ENCODE measurements at places on chromosomes 5 and 9.

GRCh38 chr5:144017119-144017518 lies 153.3 kb downstream of the YIPF5 start:
- DNase-seq = no peak

- no peak for DNase-seq
Observed at GRCh38 chr9:9521033-9521779, 1091.6 kb downstream of the PTPRD start.

GRCh38 chr5:14450018-14450524 lies 131.5 kb upstream of the OTULINL start:
- DNase-seq = peak; percentile 96

GRCh38 chr9:72363236-72363635 lies 1.8 kb downstream of the ZFAND5 start:
- no peak for DNase-seq

- no peak for DNase-seq
Observed at GRCh38 chr5:84382363-84383295, 2.1 kb downstream of the EDIL3 start.

DNA sequence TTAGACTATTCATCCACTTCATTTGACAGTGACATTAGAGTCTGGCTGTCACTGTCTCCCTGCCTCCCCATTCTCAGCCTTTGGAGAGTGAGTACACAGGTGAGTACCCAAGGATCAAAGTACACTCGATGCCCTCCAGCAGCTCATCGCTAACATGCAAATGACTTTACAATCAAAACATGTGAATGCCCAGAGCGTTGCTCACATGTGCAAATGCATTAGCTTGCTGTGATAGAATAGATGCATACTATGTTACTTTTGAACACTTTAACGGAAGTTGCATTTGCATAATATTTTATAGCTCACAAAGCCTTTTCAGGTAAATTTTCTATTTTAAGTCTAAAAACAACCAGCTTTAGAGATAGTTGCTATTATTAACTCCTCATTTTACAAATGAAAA lies 107.6 kb downstream of the SYK start:
- no peak for DNase-seq

- peak; percentile 88 for DNase-seq
Observed at GRCh38 chr9:127698985-127699670, 7.7 kb upstream of the CFAP157 start.

- peak; percentile 65 for DNase-seq
Observed at GRCh38 chr5:167720676-167721260, 570.7 kb upstream of the WWC1 start.

DNA sequence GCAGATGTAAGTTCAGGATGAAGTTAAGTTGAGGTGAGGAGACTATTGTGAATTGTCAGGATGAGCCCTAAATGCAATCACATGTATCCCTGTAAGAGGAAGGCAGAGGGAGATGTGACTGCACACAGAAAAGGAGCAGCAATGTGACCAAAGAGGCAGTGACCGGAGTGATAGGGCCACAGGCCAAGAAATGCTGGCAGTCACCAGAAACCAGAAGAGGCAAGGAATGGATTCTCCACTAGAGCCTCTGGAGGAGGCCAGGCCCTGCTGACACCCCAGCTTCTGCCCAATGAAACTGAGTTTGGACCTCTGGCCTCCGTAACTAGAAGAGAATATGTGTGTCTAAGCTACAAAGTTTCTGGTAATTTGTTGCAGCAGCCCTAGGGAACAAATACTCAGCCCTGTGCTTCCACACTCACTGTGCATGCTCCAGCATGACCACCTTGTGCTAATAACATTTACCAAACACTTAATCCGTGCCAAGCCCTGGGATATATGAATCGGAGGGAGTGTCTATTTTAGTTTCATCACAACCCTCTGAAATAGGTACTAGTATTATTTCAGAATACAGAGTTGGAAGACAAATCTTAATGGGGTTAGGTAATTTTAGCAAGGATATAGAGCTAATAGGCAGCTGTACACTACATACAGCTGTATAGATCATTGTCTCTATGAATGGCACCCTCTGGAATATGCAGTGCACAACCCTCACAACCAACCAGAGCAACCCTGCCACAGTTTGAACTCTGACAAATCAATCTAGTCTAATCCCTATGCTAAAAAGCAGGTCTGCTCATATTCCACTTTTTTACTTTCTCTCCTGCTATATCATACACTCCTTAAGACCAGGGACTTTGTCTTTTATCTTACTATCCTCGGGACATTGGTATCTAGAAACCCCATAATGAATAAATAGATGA lies 7.8 kb upstream of the GPX8 start:
- DNase-seq = no peak

DNA sequence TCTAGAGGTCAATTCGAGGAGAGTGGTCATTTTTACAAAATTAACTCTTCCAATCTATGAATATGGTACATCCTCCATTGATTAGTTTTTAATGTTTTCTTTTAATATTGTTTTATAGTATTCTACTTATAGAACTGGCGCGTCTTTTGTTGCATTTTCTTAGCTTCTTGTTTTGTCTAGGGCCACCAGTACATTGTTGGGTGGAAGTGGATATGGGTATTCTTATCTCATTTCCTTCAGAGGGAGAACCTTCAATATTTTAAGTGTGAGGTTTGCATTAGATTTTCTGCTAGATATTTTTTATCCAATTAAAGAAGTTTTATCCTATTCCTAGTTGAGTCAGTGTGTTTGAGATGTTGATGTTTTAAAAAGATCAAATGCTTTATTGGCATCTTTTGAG lies 69.8 kb downstream of the RPS23 start:
- DNase-seq = no peak

GRCh38 chr9:130663258-130663976 lies 977 bp upstream of the PRDM12 start:
- no peak for DNase-seq

- DNase-seq = no peak
Observed at GRCh38 chr9:22031655-22032411, 22.7 kb upstream of the CDKN2B start.

DNA sequence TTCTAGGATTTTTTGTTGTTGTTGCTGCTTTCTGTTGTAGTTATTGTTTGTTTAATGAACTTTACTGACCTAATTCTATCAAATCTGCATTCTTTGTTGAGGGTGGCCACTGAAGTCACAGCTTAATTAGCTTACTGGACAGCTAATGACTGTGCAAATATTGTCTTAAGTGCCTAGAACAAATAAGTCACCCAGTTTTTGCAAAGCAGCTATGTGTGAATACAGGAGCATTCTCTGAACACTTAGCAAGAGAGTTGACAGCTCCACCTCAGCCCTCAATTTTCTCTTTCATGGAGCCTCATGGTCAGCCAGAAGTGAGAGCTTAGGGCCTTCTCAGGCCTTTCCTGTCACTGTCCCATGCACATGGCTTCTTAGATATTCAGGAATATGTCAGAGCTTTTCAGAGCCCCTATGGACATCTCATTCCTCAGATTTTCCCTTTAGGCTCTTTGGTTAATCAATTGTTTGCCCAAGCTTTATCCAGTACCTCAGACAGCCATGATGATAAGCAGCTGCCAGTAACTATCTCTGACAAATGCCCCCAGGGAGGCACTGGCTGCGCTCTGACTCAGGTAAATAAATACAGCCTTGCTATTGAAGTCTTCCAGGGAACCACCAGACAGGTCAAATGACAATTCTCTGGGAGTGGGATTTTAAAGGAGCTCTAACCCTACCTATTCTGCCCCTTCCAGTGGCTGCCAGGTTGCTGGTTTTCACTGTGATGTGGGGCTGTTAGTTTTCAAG lies 241.4 kb upstream of the IL12B start:
- DNase-seq = no peak

GRCh38 chr9:101094686-101095085 lies 66.2 kb downstream of the PLPPR1 start:
- no peak for DNase-seq

- DNase-seq = peak; percentile 96
Observed at GRCh38 chr5:8829323-8830029, 716.4 kb downstream of the SEMA5A start.

DNA sequence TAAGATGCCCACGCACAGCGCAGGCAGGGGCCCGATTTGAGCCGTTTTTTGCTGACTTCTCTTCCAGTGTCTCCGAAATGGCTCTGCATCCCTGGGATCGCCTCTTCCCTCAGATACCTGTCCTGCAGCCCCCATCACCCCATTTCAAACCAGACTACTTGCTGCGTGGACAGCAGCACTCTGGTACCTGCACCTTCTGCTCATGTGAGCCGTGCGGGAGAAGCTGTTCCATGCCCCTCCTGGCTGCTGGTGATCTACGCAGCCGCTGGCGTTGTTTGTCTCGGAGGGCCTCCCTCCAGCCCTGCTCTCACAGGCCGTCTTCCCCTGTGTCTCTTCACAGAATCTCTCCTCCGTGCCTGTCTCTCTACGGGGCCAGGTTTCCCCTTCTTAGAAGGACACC lies 13.4 kb downstream of the CEP72 start:
- DNase-seq = no peak

GRCh38 chr5:164302533-164303235 lies 797.3 kb downstream of the MAT2B start:
- DNase-seq = peak; percentile 49

DNA sequence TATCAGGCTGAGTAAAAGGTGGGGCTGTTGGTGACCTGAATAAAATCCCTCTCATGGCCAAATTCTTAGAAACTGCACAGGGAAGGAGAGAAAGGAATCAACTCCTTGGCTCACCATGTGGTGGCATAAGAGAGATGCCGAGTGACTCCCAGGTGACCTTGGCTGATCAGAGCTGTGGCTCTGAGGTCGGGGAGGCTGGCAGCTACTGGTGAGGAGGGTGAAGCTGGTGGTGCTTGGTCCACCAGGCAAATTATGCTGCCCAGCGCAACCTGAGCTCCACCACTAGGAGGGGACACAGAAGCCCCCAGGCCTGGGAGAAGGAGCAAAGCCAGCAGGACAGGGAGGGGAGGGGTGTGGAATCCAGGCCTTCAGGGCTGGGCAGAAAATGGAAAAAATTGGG lies 111.2 kb upstream of the IL12B start:
- no peak for DNase-seq

GRCh38 chr5:21688655-21689054 lies 1164.5 kb downstream of the CDH12 start:
- DNase-seq = peak; percentile 32

DNA sequence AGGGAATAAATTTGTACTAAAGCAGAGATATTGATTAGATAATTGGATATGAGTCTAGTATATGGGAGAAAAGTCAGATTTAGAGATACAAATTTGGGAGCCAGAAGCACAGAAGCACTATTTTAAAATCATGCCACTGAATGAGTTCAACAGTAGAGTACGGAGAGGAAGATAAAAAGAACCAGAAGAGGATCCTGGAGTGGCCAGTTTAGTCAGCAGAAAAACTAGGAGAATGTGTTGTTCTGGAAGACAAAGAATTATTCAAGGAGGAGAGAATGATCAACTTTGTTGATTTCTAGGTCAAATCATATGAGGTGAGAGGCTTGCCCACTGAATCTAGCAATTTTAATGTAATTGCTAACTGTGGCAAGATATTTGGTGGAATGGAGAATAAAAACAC lies 67.0 kb downstream of the NIPBL start:
- no peak for DNase-seq

GRCh38 chr5:6484446-6484845 lies 35.8 kb downstream of the UBE2QL1 start:
- no peak for DNase-seq

DNA sequence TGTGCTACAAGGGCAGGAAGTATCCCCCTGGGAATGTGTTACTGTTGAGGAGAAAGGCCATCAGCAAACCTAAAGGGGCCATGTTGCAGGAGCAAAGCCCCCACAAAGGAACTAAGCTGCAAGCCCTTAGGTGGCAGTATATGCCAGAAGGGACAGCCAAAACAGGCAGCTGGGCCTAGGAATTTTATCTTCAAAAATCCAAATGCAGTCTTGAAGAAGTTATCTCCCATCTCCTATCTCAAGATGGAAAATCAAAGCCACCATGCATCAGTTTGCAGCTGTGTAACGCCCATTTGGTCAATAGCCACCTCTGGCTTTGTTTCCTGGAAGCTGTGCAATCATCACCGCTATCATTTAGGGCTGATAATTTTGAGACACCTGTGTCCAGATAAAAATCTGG lies 400.3 kb downstream of the ARHGEF28 start:
- no peak for DNase-seq

GRCh38 chr9:23700359-23700758 lies 125.7 kb downstream of the ELAVL2 start:
- DNase-seq = no peak

DNA sequence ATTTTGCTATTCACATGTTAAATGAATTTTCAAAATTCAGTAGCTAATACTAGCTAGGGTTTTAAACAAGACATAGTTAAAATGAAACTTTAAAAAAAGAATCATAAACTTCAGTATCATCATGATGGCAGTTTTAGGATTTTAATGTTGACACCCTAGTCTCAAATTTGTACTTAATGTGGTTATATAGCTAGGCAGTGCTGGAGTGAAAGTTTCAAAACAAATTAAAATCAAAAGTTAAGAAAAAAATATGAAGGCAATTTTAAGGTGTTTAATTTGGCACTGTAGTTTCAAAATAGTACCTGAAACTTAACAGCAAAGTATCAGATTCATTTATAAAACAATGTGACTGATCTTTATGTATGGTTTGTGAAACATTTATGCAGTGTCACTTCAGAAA lies 19.3 kb upstream of the CDKN2B start:
- no peak for DNase-seq

- no peak for DNase-seq
Observed at GRCh38 chr9:129889122-129889940, 54.1 kb downstream of the USP20 start.

GRCh38 chr5:167245868-167246267 lies 1045.6 kb upstream of the WWC1 start:
- no peak for DNase-seq

DNA sequence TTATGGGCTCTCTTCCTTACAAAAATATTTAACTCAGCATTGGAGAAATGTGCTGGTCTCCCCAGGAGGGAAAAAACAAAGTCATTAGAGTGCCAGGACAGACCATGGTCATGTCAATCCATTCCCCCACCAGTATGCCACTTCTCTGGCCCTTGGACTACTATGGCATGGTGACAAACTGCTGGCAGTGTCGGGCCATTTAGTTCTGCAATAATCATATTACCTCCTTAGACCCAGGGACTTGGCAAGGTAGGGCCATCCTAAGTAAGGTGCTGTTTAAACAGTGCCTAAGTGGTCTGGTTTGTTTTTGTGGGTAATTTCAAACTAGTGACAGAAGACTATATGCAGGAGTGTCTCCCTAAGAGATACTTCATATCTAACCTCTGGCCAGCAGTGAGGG lies 177.8 kb upstream of the STK32A start:
- no peak for DNase-seq

GRCh38 chr5:80711938-80712337 lies 57.2 kb upstream of the DHFR start:
- DNase-seq = peak; percentile 8

GRCh38 chr9:26260238-26260637 lies 582.0 kb upstream of the TUSC1 start:
- DNase-seq = no peak

- DNase-seq = no peak
Observed at GRCh38 chr5:160356550-160357347, 13.7 kb downstream of the C1QTNF2 start.

- DNase-seq = no peak
Observed at GRCh38 chr5:148641735-148642134, 12.6 kb downstream of the HTR4 start.

GRCh38 chr9:91681461-91682305 lies 258.1 kb upstream of the NFIL3 start:
- DNase-seq = peak; percentile 36

GRCh38 chr9:13688990-13689600 lies 409.6 kb upstream of the MPDZ start:
- DNase-seq = no peak
